Smooth muscle cell of bladder (primary cell): ENCODE measurements at places on chromosomes 6 and 20. TPM values are rescaled to one million over a fixed set of nuclear protein-coding genes. Genes with fewer than 3 reads are reported as not detected.

The ADAM33 gene
- total RNA-seq, result 21.9 and 44.4 TPM in 2 replicates

The E2F1 gene
- 1.00 and 1.5 TPM in 2 replicates for total RNA-seq

The KHDC1 gene
- total RNA-seq, result 2.6 and 4.4 TPM in 2 replicates

The SLC22A1 gene
- total RNA-seq, result 0.28 and 0.92 TPM in 2 replicates

The ZNF76 gene
- 17.2 and 17.5 TPM in 2 replicates for total RNA-seq

The CD40 gene
- total RNA-seq, result 3.6 and 5.6 TPM in 2 replicates

The TPBG gene
- 29.3 and 53.2 TPM in 2 replicates for total RNA-seq

The FAM209B gene
- total RNA-seq, result not detected in 2 replicates

The LTA gene
- not detected in 2 replicates for total RNA-seq

The RAD21L1 gene
- total RNA-seq, result 0.14 and 0.18 TPM in 2 replicates

The FAM217A gene
- total RNA-seq, result not detected in 2 replicates

The SLC44A4 gene
- total RNA-seq, result not detected in 2 replicates

The TRIM40 gene
- total RNA-seq, result not detected in 2 replicates

The ZC3H12D gene
- total RNA-seq, result under 0.01 TPM in 1 of 2 replicates, not detected in the other

The MYLK4 gene
- 0.46 and 0.57 TPM in 2 replicates for total RNA-seq

The COL9A3 gene
- total RNA-seq, result 0.57 and 0.74 TPM in 2 replicates

The PROKR2 gene
- not detected in 2 replicates for total RNA-seq

The ERVFRD-1 gene
- not detected in 2 replicates for total RNA-seq

The TEAD3 gene
- total RNA-seq, result 5.4 and 6.8 TPM in 2 replicates

The MOG gene
- total RNA-seq, result not detected in 2 replicates

The LTB gene
- total RNA-seq, result not detected in 2 replicates
